ENCODE measurements at places on chromosomes 16 and 17.

GRCh38 chr17:18225121-18225641 is at the start of gene LLGL1:
TSS of gene LLGL1 (plus strand) at chr17:18225635. CDS start at chr17:18225683, 48 bp downstream.
- DNase-seq: no peak

GRCh38 chr16:77738706-77739558 is 16.6 kb downstream of the NUDT7 start:
- DNase-seq: no peak

GRCh38 chr16:86707581-86707980 is 129.2 kb downstream of the FOXL1 start:
- DNase-seq: no peak

- no peak for DNase-seq
These were observed 4.5 kb upstream of the ZC3H7A start for GRCh38 chr16:11801481-11802021.

GRCh38 chr16:88308441-88309173 is 74.2 kb upstream of the ZNF469 start:
- no peak for DNase-seq

DNA sequence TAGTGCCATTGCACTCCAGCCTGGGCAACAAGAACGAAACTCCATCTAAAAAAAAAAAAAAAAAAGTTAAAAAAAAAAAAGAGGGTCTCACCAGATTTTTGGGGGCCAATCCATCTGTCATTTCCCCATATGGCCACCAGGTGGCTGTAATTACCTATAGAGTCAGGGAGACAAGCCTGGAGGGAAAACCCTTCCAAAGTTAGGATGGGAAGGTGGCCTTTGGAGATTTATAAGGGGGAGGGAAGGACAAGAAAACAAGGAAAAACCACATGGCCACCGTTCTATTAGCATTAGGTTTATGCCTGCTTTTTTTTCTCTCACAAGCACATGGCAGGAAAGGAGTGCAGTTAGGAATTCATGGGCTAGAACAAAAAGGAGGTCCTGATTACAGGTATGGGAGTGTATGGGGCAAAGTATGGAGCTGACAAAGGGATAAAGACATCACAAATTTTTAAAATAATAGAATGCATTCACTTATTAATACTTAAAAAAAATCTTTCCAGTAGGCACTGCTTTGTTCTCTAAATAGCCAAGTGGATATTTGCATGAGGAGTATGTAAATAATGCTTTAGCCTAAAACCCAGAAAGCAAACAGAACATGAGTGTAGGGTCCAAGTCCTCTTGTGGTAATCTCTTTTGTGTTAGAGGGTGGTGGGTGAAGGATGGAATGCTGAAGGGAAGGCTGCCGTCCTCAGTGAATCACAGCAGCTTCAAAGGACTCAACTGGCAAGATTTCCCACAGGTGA is 5.1 kb downstream of the CYB5D1 start:
- no peak for DNase-seq

GRCh38 chr17:55654022-55654421 is 68.6 kb downstream of the TMEM100 start:
- no peak for DNase-seq

- no peak for DNase-seq
These were observed 117.1 kb upstream of the AXIN2 start for GRCh38 chr17:65678546-65678945.

- DNase-seq: no peak
These were observed 194.3 kb downstream of the CCDC182 start for GRCh38 chr17:57550668-57551315.

DNA sequence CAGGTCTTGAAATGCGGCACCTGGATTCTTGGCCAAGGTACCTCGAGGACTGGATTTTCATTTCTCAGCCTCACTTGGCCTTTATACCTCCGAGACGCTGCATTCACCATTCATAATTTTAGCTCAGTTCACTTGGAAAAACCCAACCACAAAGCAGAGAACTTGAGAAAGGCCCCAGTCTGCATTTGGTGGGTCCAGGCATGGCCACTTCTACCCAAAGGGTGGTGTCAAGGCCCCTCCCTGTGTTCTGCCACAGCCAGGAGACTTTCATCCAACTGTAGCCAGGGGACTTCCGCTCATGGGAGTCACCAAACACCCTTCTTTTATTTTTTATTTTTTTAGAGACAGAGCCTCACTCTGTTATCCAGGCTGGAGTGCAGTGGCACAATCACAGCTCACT is 14.7 kb upstream of the TVP23A start:
- DNase-seq: no peak

GRCh38 chr16:31452631-31453106 is 6.6 kb upstream of the ARMC5 start:
- no peak for DNase-seq

DNA sequence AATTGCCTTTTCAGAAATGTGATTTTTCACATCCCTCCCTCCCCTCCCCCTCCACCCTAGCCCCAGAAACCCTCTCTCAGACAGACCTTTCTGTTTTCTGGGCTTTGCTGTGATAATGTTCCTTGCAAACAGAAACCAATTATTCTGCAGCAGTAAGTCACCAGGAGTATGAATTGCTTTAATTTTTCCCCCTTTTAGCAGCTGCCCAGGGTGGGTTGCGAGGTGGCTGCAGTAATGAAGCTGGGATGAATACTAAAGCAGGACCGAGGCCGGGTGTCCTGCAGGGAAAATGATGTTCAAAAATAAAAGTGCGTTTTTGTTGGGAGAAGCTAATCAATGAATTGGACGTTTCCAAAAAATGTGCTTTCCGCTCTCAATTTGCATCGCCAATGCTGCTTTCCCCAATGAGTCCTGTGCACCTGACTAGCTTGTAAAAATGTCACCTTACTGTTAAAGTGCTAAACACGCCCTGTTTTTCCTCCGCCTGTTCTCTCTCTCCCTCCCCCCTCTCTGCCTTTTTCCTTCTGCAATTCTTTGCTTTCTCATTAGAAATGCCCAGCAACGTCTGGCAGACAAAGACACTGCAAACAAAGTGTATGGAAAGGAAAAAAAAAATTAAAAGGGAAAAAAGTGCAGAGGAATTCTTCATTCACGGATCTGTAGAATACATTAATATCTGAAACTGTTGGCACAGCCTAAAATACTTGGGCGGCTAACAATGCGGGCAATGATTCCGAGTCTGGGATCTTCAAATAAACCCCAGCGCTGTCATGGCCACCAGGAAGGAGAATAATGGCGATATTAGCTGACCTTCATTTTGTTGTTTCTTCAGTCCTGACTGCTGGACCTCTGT is 244.1 kb downstream of the STX8 start:
- no peak for DNase-seq

DNA sequence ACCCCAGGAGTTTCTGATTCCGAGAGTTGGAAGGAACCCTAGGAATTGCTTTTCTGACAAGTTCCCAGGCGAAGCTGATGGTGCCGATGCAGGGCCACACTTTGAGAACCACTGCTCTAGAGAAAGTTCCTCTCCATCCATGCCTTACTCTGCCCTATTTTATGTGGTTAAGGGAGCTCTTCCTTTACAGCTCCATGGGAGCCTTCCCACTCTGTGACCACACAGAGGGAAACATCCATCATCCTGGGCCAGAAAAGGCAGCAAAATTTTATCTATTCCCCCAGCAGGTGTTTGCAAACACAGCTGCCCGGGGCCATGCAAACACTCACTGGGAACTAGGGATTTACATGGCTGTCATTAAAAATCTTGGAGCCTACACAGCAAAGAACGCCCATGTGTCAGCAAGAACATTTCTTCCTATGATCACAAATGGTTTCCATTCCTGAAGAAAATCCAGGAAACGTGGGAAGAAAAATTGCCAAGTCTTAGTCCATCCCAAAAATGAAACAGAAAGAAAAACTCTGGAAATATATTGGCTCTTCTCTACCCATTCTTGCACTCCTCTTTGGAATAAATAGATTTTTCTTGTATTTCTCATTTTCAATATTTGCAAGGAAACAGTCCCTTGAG is 252.7 kb downstream of the PMP22 start:
- DNase-seq: no peak

DNA sequence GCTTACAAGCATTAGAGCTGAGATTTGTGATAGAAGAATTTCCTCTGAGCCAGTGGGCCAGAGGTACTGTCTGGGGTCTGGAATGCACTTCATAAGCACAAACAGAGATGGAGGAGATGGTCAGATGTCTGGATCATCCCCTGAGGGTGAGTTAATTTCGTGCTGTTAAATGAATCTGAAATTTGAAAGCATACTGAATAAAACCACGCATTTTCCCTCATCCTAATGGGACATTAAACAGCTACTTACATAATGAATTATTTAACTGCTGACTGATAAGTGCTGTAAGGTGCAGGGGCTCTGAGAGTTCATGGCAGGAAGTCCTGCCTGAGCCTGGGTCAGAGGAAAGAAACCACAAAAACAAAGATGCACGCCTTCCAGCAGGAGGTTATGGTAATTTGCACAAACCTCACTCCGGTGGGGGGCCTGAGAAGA is 136.3 kb upstream of the XYLT1 start:
- no peak for DNase-seq

DNA sequence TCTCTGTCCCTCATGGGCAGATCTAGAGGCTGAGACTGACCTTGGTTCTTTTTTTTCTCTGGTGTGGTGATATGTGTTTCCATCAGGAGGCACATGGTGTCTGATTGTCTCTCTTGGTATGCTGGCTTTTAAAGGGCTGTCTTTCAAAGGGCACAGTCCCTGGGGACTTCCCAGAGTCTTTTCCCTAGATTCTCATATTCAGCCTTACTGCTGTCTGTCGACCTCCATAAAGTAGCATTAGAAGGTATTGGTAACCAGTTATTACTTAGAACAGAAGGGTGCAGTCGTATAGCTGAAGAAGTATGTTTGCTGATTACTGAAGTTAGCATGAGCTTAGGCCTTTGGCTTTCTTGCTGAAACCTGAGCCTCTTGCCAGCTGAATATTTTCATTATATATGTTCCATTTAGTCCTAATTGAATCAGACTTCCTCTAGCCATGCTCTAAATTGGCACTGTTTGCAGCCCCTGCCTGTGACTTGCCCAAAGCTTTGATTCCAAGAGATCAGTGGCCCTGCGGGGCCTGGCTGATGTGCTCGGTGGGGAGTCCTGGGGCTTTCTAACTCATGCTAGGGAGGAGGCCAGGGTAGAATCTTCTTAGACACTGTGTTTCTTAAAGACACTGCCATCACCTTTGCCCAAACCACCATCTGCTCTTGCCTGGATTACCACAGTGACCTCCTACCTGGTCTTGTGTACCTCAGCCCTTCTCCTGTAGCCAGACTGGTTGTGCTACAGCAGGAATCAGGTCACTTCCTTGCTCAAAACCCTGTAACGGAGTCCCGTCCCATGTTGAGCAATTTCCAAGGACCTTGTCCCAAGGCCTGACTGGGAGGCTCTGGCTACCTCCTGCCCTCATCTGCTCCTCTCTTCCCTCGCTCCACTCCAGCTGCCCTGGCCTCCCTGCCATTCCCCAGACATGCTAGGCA is 71.5 kb downstream of the WWP2 start:
- DNase-seq: no peak

GRCh38 chr17:73588891-73589290 is 55.4 kb downstream of the SDK2 start:
- no peak for DNase-seq

- no peak for DNase-seq
These were observed 175.3 kb downstream of the UTP18 start for GRCh38 chr17:51435641-51436091.

DNA sequence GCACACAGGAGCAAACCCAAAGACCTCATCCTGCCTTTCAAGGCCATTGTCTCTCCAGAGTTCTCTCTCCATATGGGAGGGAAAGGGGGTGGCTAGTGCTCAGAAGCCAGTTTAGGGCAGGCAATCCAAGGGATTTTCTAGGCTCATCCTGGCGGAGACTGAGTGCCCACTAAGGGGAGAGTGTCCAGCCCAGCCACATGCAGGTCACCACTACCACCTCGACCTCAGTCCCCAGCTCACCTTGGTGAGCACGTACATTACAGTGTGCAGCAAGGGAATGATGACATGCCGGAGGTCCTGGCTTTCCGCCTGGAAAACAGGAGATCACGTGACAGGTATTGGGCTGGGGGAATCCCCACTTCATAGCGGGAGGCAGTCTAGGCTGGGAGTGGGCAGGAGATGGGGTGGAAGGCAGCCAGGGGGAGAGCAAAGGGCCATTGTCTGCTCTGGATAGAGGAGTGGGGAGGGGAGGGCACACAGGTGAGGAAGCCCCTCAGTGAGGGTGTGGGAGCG is 29.9 kb downstream of the PIK3R6 start:
- no peak for DNase-seq

GRCh38 chr17:79548116-79548515 is 62.7 kb downstream of the RBFOX3 start:
- no peak for DNase-seq

DNA sequence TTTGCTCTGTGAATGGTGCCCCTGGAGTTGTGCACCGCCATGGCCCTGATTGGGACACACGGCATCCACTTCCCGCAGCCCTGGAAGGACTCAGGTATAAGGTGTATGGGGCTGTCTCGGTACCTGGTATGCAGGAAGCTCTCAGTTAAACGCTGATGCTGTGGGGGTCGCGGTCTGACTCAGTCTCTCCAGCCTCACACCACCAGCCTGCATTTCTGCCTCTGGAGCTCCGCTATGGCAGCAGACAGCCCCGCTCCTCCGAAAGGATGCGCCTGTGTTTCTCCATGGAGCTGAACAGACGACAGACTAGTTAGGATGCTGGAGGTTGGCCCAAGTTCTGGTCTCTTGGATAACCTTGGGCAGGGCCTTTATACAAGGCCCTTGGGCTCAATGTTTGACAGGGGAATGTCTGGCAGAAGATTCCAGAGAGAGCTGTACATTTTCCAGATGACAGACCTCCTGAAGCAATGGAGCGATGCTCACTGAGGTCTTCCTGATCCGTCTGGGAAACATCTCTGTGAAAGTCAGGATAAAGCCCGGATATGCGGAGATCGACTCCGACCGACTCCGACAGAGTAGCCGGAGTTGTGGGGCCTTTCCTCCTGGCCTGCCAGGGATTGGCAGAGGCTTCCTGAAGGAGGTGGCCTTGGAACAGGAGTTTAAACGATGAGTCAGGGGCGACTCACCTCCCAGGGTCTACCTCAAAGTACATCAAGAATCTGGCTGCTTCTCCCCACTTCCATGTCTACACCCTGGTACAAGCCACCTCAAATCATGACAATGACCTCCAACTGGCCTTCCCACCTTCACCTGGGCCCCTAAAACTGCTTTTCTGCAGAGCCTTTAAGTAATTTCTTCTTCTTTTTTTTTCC is 21.9 kb upstream of the BCAR1 start:
- DNase-seq: no peak

- no peak for DNase-seq
These were observed 22.0 kb upstream of the CIBAR2 start for GRCh38 chr16:85134076-85134788.

- no peak for DNase-seq
These were observed 21.9 kb downstream of the GPR142 start for GRCh38 chr17:74389084-74389753.

DNA sequence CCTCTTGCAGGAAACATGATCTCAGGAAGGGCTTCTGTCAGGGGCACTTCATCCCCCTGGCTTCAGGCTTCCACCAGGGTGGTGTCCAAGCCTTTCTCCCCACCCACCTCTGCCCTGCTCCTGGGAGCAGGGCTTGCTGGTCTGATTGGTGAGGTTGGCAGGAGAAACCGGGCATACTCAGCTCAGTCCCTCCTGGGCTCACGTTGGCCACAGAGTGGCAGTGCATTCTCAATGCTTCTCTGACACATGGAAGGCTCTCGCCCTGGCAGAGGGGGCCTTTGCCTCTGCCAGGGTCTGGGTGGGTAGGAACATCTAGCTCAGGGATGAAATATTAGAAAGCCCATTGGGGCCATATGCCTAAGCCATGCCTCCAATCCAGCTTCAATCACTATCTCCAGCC is 142.8 kb downstream of the AXIN2 start:
- no peak for DNase-seq

All from Panc1 (cell line).